ENCODE measurements at places on chromosomes 12 and 14. TPM values are rescaled to one million over a fixed set of nuclear protein-coding genes. Genes with fewer than 3 reads are reported as not detected.

- no peak for DNase-seq
- H3K27ac ChIP-seq = no peak overlapping the region
- no peaks in the 10 kb centered on the region for H3K27me3 ChIP-seq
- peaks cover 58% of the 10 kb centered on the region for H3K36me3 ChIP-seq
- H3K4me1 ChIP-seq = no peaks in the 10 kb centered on the region
These were observed 56.9 kb downstream of the AMN start for GRCh38 chr14:102979406-102979805.

GRCh38 chr14:72625689-72626088 lies 268.2 kb downstream of the DPF3 start:
- no peaks in the 10 kb centered on the region for H3K4me1 ChIP-seq
- H3K36me3 ChIP-seq = no peaks in the 10 kb centered on the region
- H3K27ac ChIP-seq = no peak overlapping the region
- DNase-seq = no peak

DNA sequence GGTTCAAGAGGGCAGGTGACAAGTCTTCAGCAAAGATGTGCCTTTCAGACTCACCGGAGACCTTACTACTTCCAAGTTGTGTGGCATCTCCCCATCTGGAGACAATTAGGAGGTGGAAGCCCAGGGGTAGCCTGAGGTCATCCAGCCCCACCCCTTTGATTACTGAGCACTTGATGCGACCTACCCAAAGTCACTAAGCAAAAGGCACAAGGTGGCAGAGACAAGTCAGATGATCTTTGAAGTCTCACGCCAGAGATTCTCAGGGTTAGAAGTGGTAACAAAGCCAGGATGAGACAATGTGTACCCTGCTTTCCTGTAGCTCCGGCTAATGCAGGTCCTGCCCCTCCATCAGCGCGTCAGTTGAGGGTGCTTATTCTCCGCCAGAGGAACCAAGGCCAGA lies 1.4 kb upstream of the FOXN3 start:
- peak overlapping the region; percentile 91 for H3K27ac ChIP-seq
- peaks cover 65% of the 10 kb centered on the region for H3K4me1 ChIP-seq
- no peaks in the 10 kb centered on the region for H3K27me3 ChIP-seq
- H3K36me3 ChIP-seq = peaks cover 1% of the 10 kb centered on the region
- DNase-seq = no peak

DNA sequence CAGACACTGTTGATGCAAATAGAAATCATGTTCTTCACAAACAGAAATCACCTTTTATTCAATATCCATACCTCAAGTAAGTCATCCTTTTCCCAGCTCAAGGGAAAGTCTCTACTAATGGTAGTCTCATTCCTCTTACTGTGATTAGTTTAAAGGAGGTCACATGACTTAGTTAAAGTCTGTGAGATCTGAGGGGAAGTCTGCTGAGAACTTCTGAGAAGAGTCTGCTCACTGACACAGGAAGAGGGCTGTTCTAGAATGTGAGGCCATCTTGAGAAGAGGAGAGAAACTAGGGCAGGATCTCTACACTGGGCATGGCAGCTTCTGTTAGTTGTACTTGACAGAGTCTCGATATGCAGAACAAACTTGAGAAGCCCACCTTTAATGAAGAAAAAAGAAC lies 146.8 kb downstream of the C12orf42 start:
- no peaks in the 10 kb centered on the region for H3K36me3 ChIP-seq
- no peak overlapping the region for H3K4me3 ChIP-seq
- H3K4me1 ChIP-seq = no peaks in the 10 kb centered on the region
- H3K27me3 ChIP-seq = no peaks in the 10 kb centered on the region
- no peak for DNase-seq

GRCh38 chr14:81313775-81314429 lies 86.2 kb downstream of the STON2 start:
- H3K27me3 ChIP-seq = no peaks in the 10 kb centered on the region
- peaks cover 16% of the 10 kb centered on the region for H3K4me1 ChIP-seq
- no peak overlapping the region for H3K4me3 ChIP-seq
- DNase-seq = no peak
- no peaks in the 10 kb centered on the region for H3K36me3 ChIP-seq

- DNase-seq = peak; percentile 21
- peaks cover 39% of the 10 kb centered on the region for H3K4me1 ChIP-seq
- no peak overlapping the region for H3K27ac ChIP-seq
- peak overlapping the region; percentile 21 for H3K4me3 ChIP-seq
- H3K27me3 ChIP-seq = peaks cover 4% of the 10 kb centered on the region
- H3K36me3 ChIP-seq = no peaks in the 10 kb centered on the region
These were observed 3.7 kb downstream of the SELPLG start for GRCh38 chr12:108629824-108630476.

DNA sequence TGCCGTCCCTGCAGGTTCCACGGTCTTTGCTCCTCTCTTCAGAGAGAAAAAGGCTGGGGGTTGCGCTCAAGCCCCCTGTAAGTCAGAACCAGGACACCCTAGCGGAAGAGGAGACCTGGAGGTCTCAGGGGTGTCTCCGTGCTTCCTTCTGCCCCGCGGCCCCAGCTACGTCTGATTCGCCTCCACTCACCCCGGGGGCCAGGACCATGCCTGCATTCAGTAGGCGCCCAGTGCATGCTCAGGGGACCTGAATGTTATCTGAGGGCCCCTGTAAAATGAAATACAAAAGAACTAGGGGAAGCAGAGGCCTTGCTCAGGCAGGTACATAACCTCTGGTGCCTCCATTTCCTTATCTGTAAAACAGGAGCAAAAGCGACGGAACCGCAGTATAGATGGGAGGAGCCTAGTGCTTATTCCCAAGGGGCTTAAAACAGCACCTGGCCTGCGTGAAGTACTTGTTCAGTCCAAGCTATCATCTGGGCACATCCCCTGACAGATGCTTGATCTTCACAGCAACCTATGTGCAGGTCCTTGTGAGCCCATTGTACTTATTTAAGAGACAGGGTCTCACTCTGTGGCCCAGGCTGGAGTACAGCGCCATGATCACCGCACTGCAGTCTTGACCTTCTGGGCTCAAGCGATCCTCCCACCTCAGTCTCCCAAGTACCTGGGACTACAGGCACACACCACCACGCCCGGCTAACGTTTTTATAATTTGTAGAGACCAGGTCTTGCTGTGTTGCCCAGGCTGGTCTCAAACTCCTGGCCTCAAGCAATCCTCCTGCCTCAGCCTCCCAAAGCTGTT lies 110.3 kb upstream of the NCOR2 start:
- no peaks in the 10 kb centered on the region for H3K36me3 ChIP-seq
- peaks cover 64% of the 10 kb centered on the region for H3K4me1 ChIP-seq
- H3K27ac ChIP-seq = no peak overlapping the region
- H3K4me3 ChIP-seq = no peak overlapping the region
- H3K27me3 ChIP-seq = no peaks in the 10 kb centered on the region

DNA sequence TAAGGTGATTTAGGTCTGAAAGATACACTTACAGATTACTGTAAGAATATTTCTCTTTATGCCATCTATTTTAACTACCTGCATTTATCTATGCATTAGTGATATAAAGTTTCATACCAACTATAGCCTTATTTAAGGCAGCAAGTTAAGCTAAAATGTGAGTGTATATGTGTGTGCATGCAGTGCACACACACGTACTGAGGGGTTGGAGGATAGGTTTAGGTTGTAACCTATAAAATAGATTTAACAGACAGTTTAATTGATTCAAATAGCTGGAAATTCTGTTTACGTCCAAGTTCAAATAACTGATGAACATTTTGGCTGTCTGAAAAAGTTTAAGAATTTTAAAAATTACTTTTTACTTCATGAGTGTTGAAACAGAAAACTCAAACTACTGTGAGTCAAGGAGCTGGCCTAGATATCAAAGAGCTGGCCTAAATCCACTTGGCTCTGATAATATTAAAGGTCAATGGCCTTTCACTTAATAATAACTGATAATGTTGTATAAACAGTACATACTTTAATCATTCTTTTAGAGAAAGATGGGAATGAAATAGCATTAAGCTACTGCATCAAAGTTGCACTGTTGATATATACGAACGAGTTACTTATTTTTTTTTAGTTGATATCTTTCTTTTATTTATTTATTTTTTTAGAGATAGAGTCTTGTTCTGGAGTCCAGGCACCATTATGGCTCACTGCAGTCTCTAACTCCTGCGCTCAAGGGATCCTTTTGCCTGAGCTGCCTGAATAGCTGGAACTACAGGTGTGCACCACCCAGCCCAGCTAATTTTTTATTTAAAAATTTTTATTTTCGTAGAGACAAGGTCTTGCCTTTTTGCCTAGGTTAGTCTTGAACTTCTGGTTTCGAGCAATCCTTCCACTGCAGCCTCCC lies 13.8 kb upstream of the KCNJ8 start:
- H3K4me3 ChIP-seq = no peak overlapping the region
- DNase-seq = no peak
- no peaks in the 10 kb centered on the region for H3K4me1 ChIP-seq
- no peak overlapping the region for H3K27ac ChIP-seq
- H3K36me3 ChIP-seq = no peaks in the 10 kb centered on the region

GRCh38 chr12:92297932-92298696 lies 152.5 kb upstream of the BTG1 start:
- no peaks in the 10 kb centered on the region for H3K36me3 ChIP-seq
- no peaks in the 10 kb centered on the region for H3K4me1 ChIP-seq
- no peak overlapping the region for H3K4me3 ChIP-seq
- H3K27me3 ChIP-seq = no peaks in the 10 kb centered on the region

- H3K4me3 ChIP-seq = no peak overlapping the region
- H3K4me1 ChIP-seq = peaks cover 59% of the 10 kb centered on the region
- H3K27me3 ChIP-seq = no peaks in the 10 kb centered on the region
These were observed 5.9 kb downstream of the DDHD1 start for GRCh38 chr14:53147208-53147607.

DNA sequence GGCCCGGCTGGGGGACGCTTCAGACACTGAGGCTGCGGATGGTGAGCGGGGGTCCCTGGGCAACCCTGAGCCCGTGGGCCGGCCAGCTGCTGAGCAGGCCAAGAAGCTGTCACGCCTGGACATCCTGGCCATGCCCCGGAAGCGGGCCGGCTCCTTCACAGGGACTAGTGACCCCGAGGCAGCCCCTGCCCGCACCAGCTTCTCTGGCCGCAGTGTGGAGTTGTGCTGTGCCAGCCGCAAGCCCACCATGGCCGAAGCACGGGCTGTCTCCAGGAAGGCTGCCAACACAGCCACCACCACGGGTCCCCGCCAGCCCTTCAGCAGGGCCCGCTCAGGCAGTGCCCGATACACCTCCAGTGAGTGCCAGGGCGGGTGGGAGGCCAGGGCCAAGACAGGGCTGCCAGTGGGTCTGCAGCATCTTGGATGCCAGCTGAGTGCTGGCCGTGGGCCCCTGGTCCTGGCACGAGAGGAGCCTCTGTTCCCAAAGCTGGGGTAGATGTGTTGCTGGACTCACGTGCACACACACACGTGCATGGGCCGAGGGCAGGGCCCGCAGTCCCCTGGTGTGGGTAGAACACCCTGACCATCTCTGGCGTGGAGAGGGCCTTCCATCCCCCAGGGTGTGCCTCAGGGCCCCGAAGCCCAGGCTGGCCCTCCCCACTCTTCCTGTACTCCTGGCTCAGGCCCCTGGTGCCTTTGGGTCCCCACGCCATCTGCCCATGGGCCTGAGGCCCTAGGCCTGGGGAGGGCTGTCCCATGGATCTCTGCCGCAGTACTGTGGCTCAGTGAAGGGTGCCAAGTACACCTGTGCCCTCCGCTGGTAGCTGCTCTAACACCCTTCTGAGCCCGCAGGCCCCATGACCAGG lies 22.8 kb downstream of the CEP170B start:
- DNase-seq = no peak
- H3K27ac ChIP-seq = no peak overlapping the region
- no peak overlapping the region for H3K4me3 ChIP-seq
- no peaks in the 10 kb centered on the region for H3K27me3 ChIP-seq
- 0 out of 3 replicates have a peak, but pooled peaks cover 7% of the 10 kb centered on the region for H3K36me3 ChIP-seq
- no peaks in the 10 kb centered on the region for H3K4me1 ChIP-seq

- H3K4me1 ChIP-seq = peaks cover 63% of the 10 kb centered on the region
- H3K36me3 ChIP-seq = peaks cover 2% of the 10 kb centered on the region
- H3K4me3 ChIP-seq = peak overlapping the region; percentile 58
- peak; percentile 65 for DNase-seq
- no peak overlapping the region for H3K27ac ChIP-seq
These were observed 2.1 kb downstream of the DDN start for GRCh38 chr12:48996794-48997718.

DNA sequence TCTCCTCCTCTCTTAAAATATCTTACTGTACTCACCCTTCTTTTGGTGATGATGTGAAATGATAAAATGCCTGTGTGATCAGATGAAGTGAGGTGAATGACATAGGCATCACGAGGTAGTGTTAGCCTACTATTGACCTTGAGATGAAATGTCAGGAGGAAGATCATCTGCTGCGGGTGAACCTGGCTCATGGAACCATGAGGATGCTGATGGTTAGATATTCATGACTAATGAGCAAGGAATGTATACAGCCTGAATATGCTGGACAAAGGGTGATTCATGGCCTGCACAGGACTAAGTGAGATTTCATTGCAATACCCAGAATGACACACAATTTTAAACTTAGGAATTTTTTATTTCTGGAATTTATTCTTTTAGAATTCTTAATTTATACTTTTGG lies 89.6 kb downstream of the DAAM1 start:
- no peak overlapping the region for H3K27ac ChIP-seq
- H3K27me3 ChIP-seq = no peaks in the 10 kb centered on the region
- H3K4me3 ChIP-seq = no peak overlapping the region
- peaks cover 58% of the 10 kb centered on the region for H3K4me1 ChIP-seq
- DNase-seq = peak; percentile 91
- H3K36me3 ChIP-seq = no peaks in the 10 kb centered on the region

DNA sequence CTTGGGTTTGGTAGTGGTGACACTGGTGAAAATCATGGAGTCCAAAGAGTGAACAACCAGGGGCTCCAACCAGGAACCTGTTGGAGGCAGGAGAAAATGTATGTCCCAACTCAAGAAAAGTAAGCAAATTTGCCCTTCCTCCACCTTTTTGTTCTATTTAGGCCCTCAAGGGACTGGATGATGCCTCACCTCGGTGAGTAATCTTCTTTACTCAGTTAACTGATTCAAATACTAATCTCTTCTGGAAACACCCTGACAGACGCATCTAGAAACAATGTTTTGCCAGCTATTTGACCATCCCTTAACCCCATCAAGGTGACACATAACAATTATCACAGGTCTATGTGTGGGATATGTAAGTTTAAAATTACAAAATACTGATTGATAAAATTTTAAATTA lies 272.4 kb upstream of the FOXG1 start:
- no peak overlapping the region for H3K27ac ChIP-seq
- H3K27me3 ChIP-seq = no peaks in the 10 kb centered on the region
- H3K4me3 ChIP-seq = no peak overlapping the region
- H3K36me3 ChIP-seq = no peaks in the 10 kb centered on the region

- H3K27me3 ChIP-seq = peaks cover 70% of the 10 kb centered on the region
- peaks cover 31% of the 10 kb centered on the region for H3K4me1 ChIP-seq
- H3K36me3 ChIP-seq = no peaks in the 10 kb centered on the region
- DNase-seq = no peak
These were observed 527 bp upstream of the CARMIL3 start for GRCh38 chr14:24051176-24051788.

Gene ASPG
- not detected for total RNA-seq

Gene GRIP1
- not detected for total RNA-seq

Gene GPRC5D
- total RNA-seq = not detected

Gene OLR1
- total RNA-seq = not detected

Gene KIF26A
- total RNA-seq = not detected

Gene CCDC184
- not detected for total RNA-seq

Gene RACGAP1
- 57.9 TPM for total RNA-seq

Gene EID3
- 4.5 TPM for total RNA-seq

Gene IFI27
- 2.0 TPM for total RNA-seq

Data from HepG2 (cell line).